Anterior cingulate cortex (tissue), 58 donors: ENCODE measurements at places on chromosomes 6 and 20.

GRCh38 chr6:38413102-38413800 is 226.5 kb downstream of the BTBD9 start:
- DNase-seq = peak; percentile 8

DNA sequence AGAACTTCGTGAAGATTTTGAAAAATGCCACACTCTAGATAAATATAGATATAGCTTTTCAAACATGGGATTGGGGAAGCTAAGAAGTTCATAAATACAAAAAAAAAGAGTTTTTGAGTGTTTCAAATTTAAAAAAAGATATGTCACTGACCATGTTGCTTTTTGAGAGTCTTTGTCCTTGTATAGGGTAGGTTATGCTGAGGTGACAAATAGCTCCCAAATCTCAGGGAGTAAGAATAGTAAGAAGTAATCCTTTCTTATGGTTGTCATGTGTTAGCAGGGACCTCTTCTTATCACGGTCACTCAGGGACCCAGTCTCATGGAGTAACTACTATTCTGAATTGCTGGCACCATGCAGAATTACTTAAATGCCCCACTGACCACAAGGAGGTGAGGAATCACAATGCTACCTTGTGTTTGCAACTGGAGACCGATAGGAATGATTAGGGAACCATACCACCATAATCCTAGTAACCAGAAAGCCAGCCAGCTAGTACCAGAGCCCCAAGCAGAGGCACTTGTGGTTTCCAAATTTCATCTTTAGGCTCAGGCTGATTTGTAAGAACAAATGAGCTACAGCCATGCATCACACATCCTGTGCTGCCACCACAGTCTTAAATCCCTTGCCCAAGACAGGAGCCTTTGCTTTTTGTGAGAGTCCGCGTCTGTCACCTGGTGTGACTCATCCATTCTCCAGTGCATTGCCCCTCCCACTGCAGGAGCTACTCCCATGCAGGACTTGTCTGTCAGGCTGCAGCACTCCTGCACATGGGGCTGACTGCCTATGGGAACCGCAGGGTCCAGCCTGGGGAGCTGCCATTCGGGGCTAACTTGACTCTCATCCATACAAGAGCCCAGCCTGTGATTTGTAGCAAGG is 42.4 kb upstream of the ADGRF4 start:
- no peak for DNase-seq

DNA sequence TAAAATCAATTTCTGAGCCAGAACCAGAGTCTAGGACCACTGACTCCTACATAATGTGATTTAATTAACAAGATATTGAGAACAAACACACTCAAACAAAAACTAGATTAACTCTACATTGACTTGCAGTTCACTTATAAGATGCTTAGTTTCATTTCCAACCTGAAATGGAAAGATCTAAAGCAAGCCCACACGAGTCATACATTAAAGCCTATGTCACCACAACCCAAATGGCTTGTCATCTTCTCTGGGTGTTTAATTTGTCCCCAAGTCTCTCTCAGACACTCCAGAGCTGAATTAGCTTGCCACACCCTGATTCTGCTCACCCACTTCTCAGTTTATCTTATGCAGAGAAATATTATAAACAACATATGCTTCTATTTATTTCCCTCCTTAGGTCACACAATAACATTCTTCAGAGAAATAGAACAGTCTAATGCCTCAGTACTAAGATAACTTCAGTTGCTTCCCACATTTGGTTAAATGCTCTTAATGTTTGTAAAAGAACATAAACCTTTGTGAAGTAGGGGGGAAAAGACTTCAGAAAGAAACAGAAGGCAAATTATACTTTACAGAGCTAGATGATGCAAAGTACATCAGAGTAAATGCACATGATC is 8.8 kb upstream of the FBXO30 start:
- DNase-seq = no peak

DNA sequence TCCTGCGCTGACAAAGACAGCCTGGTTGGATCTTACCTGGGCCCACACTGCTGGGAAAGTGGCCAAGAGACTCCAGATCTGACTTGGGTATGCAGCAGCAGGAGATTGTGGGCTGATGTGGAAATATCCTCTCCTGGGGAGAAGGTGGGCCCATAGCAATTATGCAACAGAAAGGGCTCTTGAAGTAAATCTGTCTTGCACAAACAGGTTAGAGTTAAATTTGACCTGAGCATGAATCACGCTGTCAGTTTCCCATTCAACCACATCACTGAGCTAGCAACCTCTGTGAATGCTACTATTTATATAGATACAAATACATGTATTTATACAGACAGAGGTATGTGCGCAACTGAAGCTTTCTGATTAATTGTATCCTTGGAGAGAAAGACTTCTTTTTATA is 28.3 kb upstream of the PDYN start:
- no peak for DNase-seq

DNA sequence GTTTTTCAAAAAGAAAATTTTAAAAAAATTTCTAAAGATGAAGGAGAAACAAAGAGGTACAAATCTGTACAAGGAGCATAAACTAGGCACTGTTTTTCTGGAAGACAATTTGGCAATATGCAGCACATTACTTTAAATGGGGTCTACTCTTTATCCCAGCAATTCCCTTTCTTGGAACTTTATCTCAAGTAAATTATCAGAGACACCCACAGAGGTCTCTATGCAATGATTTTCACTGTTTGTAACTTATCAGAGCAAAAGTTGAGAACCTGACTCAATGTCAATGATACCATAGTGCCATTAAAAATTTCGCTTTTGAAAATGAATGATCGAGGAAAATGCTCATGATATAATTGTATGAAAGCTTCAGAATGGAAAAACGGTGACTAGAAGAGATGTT is 35.7 kb downstream of the SLC22A23 start:
- DNase-seq = no peak

DNA sequence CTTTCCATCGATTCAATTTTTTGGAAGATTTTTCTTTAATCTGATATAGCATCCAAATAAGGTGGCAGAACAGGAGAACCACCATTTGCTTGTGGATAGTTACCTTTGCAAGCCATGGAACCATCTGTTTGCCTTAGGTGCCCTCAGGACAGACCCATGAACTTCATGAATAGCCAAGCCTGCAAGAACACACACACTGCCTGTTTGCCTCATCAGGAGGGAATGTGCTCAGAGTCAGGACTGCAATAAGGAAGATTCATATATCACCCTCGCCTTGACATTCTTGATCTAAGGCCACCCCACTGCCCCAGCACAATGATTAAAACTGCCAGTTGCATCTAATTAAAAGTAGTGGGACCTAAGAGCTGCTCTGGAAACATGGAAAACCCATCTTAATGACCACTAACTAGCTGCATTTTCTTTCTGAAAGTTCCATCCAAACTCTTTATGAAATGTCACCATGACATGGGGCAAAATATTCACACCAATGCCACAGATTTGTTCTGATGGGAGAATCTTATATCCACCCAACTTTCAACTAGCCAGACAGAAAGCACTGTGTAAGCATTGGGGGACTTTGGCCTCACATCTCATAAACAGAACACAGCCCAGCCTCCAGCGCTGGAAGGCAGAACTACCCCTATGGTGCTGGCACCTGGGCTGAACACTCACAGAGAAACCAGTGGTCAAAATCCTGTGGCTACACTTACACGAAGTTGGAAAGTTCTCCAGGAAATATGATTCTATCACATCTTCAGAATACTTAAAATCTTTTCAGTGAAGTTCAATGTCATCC is 48.3 kb downstream of the TBXT start:
- no peak for DNase-seq

GRCh38 chr6:18976966-18977365 is 589.8 kb downstream of the RNF144B start:
- DNase-seq = no peak

- no peak for DNase-seq
Measured at GRCh38 chr20:3672547-3673171, 9.2 kb downstream of the ADAM33 start.

GRCh38 chr6:52160472-52161104 is 25.6 kb upstream of the IL17A start:
- no peak for DNase-seq

DNA sequence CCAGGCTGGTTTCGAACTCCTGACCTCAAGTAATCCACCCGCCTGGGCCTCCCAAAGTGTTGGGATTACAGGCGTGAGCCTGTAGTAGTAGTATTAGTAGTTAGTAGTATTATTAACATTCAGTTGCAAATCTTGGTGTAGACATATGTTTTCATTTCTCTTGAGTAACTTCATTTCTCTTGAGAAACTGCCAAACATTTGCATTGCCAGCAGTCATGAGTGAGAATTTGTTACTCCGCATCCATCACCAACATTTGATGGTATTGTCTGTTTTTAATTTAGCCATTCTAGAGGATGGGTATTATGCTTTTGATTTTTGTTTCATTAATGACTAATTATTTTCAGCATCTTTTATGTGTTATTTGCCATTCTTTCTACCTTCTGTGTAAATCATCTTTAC is 1.5 kb upstream of the ERVFRD-1 start:
- DNase-seq = no peak

DNA sequence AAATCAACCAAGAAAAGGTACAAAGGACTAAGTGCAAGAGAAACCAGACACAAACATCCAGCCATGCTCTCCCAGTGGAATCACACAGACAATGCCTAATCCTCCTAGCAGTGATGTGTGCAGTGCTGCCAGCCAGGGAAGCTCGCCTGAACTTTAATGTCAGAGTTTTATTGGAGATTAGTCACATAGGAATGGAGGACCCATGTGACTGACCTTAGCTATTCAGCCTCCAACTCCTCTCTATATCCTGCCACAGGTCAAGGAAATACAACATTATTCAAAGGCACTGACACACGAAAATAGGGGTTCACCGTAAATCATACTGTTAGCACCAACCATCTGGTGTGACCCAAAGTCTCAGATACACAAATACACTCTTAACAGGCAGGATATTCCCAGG is 684.6 kb downstream of the DOK5 start:
- DNase-seq = no peak

DNA sequence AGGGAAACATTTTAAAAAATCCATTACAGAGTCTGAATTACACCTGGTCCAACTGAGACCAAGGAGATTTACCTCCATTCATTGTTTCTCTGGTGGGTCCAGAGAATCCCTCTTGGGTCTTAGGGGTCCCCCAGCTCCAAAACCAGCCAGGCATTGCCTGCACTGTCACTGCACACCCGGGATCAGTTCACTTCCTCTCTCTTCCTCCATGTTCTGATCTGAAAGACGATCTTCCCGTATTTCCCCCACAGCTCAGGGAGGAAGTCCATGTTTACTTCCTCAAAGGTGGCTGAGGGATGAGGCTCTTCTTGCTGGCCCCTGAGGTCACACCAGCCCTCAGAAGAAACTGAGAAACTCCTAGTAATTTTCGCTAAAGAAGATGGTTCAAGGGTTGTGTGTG is 159.7 kb downstream of the BMP7 start:
- no peak for DNase-seq

DNA sequence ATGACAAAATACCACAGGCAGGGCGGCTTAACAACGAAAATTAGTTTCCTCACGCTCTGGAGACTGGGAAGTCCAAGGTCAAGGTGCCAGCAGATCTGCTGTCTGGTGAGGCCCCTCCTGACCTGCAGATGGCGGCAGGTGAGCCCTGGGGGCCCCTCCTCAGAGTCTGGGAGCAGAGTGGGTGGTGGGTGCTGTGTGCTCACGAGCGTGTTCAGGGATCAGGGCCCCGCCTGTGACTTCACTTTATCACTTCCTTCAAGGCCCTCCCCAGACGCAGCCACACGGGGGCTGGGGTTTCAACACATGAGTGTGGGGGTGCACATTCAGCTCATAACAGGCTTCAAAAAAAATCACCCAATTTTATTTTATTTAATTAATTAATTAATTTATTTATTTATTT is 39.3 kb downstream of the SLC2A4RG start:
- no peak for DNase-seq

GRCh38 chr20:33674294-33675135 is at the start of gene NECAB3:
TSS of gene NECAB3 (minus strand) at chr20:33674428. CDS start at chr20:33674352, 76 bp downstream.
- peak; percentile 81 for DNase-seq

GRCh38 chr20:12358655-12359009 is 440.9 kb downstream of the BTBD3 start:
- DNase-seq = no peak
